Occipital lobe (tissue), 3 donors: ENCODE measurements at places on chromosomes 5 and 9. TPM values are rescaled to one million over a fixed set of nuclear protein-coding genes. Genes with fewer than 3 reads are reported as not detected.

- DNase-seq: no peak
These were observed 38.6 kb upstream of the KCNMB1 start for GRCh38 chr5:170427672-170428236.

- DNase-seq: no peak
These were observed at the start of gene PHF24 for GRCh38 chr9:34957492-34958410. Gene PHF24 (plus strand): TSS chr9:34958285. CDS start chr9:34971299, 13,014 bp downstream.

LCN9 gene
- total RNA-seq: not detected

DCANP1 gene
- total RNA-seq: not detected

DNA sequence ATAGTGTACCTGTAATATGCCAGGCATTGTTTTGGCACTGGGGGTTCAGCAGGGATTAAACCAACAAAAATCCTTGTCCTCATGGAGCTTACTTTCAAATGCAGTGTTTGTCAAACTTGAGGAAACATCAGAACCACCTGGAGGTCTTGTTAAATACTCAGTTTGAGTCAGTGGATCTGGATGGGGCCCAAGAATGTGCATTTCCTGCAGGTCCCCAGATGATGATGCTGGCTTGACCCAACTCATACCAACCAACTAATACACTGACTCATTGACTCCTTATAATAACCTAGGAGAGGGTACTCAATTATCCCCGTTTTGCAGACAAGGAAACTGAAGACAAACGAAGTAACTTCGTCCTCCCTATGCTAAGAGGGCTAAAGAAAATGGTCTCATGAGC is 11.3 kb downstream of the WWC1 start:
- no peak for DNase-seq

PLPP7 gene
- 5.5 TPM for total RNA-seq

COL23A1 gene
- total RNA-seq: 0.16 TPM

DBH gene
- not detected for total RNA-seq

DNA sequence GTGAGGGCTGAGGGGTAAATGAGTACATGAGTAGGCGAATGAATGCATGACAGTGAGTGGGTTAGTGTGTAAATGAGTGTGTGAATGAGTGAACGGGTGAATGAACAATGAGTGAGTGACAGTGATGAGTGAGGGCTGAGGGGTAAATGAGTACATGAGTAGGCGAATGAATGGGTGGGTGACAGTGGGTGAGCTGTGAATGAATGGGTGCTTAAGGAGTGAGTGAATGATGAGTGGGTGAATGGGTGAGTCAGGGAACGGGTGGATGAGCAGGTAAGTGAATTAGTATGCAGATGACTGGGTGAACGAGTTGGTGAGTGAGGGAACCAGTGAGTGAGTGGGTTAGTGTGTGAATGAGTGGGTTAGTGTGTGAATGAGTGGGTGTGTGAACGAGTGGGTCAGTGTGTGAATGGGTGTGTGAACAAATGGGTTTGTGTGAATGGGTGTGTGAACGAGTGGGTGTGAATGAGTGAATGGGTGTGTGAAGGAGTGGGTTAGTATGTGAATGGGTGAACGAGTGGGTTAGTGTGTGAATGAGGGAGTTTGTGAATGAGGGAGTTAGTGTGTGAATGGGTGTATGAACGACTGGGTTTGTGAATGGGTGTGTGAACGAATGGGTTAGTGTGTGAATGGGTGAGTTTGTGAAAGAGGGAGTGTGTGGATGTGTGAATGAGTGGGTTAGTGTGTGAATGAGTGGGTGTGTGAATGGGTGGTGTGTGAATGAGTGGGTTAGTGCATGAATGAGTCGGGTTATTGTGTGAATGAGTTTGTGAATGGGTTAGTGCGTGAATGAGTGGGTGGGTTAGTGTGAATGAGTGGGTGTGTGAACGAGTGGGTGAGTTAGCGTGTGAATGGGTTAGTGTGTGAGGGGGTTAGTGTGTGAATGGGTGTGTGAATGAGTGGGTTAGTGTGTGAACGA is 32.9 kb downstream of the NKD2 start:
- no peak for DNase-seq

- no peak for DNase-seq
These were observed 1.4 kb downstream of the GLIS3 start for GRCh38 chr9:4298255-4299004.

ADGRV1 gene
- total RNA-seq: 474 TPM

DNA sequence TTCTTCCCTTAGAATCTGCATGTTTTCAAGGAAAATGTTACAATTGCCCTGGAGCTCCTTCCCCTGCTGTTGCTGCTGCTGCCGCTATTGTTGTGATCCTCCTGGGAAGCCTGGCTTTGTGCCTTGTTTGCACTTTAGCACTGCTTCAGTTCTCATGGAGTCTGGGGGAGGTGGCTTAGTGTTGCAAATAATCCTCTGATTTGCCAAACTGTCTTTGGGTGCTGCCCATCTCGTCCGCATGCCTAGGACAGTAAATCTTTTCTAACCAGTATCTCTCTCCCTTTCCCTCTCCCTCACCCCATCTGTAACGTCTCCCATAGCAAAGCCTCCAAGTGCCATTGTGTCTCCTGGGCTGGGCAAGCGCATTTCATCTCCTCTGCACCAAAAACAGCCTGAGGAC is 30.3 kb downstream of the FAM240B start:
- no peak for DNase-seq

DNA sequence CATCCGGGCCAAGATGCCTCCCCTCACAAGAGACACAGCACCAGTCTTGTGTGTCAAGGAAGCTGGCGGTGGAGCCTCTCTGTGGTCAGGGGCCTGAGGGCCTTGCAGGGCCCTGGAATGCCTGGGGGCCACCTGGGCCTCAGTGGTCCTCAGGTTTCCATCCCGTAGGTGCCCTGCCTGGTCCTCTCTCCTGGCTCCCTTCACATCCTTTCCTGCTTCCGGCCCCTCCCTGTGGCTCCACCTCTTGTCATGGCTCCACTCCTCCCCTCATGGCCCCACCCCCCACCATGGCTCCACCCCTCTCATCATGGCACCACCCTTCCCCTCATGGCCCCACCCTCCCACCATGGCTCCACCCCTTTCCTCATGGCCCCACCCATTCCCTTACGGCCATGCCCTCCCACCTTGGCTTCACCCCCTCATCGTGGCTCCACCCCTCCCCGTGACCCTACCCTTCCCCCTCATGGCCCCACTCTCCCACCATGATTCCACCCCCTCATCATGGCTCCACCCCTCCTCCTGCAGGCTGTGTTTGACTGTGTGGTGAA is 175.8 kb downstream of the CACNA1B start:
- DNase-seq: no peak

- no peak for DNase-seq
These were observed 41.7 kb upstream of the BNC2 start for GRCh38 chr9:16912197-16912596.

GRCh38 chr5:124716169-124716568 is 30.3 kb downstream of the ZNF608 start:
- no peak for DNase-seq
